ENCODE measurements at places on chromosomes 11 and 22. TPM values are rescaled to one million over a fixed set of nuclear protein-coding genes. Genes with fewer than 3 reads are reported as not detected.

Gene PLEKHA7
- total RNA-seq, result 2.3 TPM

DNA sequence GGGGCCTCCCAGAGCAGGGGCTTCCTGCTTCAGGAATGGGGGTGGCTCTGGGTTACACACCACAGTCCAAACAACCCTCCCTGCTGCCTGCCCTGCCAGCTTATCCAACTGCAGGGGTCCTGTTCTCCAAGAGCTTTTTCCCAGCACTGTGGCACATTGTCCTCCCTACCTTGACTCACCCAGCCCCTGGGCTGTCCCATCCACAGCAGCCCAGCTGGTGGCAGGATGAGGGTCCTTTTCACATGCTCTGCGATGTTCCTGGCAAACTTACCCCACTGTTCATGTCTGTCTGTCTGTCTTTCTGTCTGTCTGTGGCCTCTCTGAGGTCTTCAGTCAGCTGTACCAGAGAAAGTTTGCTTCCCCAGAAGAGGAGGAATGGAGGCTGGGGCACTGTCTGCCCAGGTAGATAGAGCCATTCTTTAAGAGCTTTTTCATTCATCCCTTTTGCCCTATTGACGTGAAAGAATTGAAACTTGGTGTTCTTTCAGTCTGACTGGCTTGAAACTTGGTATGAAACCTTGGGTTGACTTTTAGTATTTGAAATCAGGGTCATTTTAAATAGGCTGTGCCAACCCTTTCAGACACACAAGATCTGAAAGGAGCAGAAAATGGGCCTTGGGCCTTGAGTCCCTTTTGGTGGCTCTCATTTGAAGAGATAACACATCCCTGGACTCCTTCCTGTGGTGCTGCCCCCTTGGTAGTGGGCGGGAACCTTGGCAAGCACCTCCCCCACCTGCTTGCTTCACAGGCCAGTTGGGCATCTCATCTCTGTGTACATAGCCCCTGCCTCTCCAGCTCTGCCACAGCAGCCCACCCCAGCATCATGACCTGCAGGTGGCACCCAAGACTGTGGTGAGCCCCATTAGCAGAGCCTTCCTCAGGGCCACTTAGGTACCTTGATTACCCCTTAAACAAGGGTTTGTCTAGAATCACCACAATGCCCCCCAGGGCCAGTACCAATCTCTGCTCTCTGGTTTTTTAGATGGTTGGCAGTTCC lies 74.6 kb upstream of the SUSD2 start:
- no peaks in the 10 kb centered on the region for H3K27me3 ChIP-seq
- no peak for DNase-seq
- no peaks in the 10 kb centered on the region for H3K4me1 ChIP-seq
- no peak overlapping the region for H3K4me3 ChIP-seq

DNA sequence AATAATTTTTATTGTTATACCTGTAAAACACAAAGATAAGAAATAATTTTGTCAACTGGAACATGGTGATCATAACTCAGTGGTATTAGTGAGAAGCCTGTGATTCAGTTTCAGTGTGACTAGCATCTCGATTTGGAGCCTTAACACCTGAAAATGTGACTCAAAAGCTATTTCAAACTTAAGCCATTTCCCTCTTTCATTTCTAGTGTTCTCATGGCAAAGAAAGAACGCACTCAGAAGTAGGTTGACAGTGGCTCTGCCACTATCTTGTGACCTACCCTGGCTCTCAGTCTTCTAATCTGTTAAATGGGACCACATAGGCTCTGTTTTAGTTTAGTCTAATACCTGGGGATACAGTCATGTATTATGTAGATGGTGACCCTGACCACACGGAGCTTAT lies 62.7 kb downstream of the ISX start:
- no peaks in the 10 kb centered on the region for H3K4me1 ChIP-seq
- H3K4me3 ChIP-seq, result no peak overlapping the region
- peaks cover 8% of the 10 kb centered on the region for H3K27me3 ChIP-seq
- H3K36me3 ChIP-seq, result no peaks in the 10 kb centered on the region

Gene MMP13
- total RNA-seq, result not detected

DNA sequence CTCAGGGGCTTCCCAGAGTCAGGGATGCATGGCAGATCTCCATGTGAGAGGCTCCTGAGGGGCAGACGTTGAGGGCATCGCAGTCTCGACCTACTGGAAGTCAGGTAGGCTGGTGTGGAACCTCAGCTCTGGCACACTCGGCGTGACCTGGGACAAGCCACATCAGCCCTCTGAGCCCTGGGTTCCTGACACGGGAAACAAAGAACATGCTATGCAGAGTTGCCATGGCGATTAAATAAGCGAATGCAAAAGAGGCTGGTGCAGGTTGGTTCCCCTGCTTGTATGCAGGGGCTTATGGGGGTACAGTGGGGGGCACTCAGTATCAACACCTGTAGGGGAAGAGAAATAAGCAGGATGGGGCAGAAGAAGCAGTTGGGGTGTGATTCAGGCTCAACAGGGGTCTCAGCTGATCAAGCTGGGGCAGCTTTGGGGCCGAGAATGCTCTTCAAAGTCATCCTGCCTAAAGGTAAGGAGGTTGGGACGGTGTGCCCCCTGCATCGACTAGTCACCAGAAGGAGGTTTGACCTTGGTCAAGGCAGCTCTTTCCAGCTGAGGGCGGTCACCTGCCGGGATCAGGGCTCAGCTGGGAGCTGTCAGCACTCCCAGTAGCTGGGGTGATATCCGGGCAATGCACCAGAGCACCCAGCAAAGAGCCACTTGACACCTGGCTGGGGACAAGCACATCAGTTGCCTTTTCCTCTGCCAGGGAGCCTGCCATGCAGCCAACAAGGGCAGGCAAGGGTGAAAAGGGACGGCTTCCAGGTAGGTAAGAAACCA lies 442.7 kb downstream of the MIAT start:
- no peak overlapping the region for H3K27ac ChIP-seq
- no peak for DNase-seq
- H3K36me3 ChIP-seq, result no peaks in the 10 kb centered on the region
- no peak overlapping the region for H3K4me3 ChIP-seq
- peaks cover 19% of the 10 kb centered on the region for H3K27me3 ChIP-seq

- H3K4me1 ChIP-seq, result no peaks in the 10 kb centered on the region
- H3K27ac ChIP-seq, result no peak overlapping the region
- no peak overlapping the region for H3K4me3 ChIP-seq
- no peak for DNase-seq
- no peaks in the 10 kb centered on the region for H3K27me3 ChIP-seq
- no peaks in the 10 kb centered on the region for H3K36me3 ChIP-seq
Measured at GRCh38 chr11:82194521-82194920, 539.1 kb downstream of the FAM181B start.

Gene SYCE3
- not detected for total RNA-seq

Gene KCNJ1
- total RNA-seq, result 3.1 TPM

- no peak for DNase-seq
- H3K36me3 ChIP-seq, result no peaks in the 10 kb centered on the region
- H3K4me3 ChIP-seq, result no peak overlapping the region
- no peaks in the 10 kb centered on the region for H3K4me1 ChIP-seq
- H3K27ac ChIP-seq, result no peak overlapping the region
Measured at GRCh38 chr11:129731316-129731715, 84.3 kb upstream of the TMEM45B start.

DNA sequence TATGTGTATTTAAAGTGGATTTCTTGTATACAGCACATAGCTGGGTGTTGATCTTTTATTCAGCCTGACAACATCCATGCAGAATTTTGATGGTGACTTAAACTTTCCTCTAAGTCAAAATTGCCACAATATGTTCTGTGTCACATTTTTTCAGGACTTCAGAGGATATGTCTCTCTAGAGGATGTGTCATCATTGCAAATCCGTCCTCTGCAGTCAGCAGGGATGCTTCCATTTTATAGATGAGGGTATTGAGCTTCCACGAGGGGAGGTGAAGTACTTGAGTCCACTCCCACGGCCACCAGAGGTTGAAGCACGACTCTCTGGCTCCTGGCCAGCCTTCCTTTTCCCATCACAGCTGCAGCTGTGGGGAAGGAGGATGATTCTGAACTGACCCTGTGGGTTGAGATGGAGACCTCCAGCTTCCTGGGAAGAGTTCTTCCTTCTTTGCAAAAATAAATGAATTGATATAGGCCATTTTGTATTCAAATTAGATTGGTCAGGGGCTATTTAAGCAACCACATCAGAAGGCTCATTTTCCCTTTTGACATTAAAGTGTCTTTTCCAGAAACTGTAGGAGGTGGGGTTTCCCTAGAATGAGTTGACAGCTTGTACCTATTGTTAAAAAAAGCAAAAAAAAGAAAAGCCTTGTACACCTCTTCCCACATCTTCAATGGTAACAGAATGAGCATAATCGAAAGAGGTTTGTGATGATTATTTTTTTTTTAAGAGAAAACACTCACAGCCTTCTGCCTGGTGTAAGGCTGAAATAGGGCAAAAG lies 55.2 kb upstream of the MYEOV start:
- H3K4me3 ChIP-seq, result no peak overlapping the region
- no peaks in the 10 kb centered on the region for H3K27me3 ChIP-seq
- H3K4me1 ChIP-seq, result no peaks in the 10 kb centered on the region
- no peaks in the 10 kb centered on the region for H3K36me3 ChIP-seq

Gene C1QTNF5
- 5.7 TPM for total RNA-seq

DNA sequence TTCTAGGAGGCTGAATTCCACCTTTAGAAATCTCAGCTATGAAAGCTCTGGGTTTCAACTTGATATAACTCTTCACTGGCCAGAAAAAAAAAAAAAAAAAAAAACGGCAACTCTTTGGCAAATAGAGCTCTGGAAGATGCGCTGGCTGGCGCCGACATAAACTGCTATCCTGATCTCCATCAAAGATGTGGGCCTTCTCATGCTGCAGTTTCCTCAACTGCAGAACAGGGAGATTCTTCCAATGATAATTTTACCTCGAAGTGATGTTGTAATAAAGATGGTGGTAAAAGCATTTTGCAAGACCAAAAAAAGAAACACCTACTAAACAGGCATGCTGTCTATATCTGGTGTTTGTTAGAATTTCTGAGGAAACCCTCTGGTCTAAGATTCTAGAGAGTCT lies 20.3 kb downstream of the FLI1 start:
- H3K4me1 ChIP-seq, result peaks cover 19% of the 10 kb centered on the region
- H3K36me3 ChIP-seq, result no peaks in the 10 kb centered on the region
- no peaks in the 10 kb centered on the region for H3K27me3 ChIP-seq
- H3K27ac ChIP-seq, result no peak overlapping the region
- no peak overlapping the region for H3K4me3 ChIP-seq
- no peak for DNase-seq

GRCh38 chr11:21072558-21072957 lies 403.2 kb downstream of the NELL1 start:
- DNase-seq, result no peak
- no peak overlapping the region for H3K4me3 ChIP-seq
- no peaks in the 10 kb centered on the region for H3K4me1 ChIP-seq
- no peak overlapping the region for H3K27ac ChIP-seq
- H3K27me3 ChIP-seq, result no peaks in the 10 kb centered on the region

GRCh38 chr11:7019500-7020182 lies 505 bp downstream of the ZNF214 start:
- DNase-seq, result no peak
- peak overlapping the region; percentile 16 for H3K27ac ChIP-seq
- H3K27me3 ChIP-seq, result no peaks in the 10 kb centered on the region
- peak overlapping the region; percentile 65 for H3K4me3 ChIP-seq
- H3K4me1 ChIP-seq, result peaks cover 8% of the 10 kb centered on the region
- H3K36me3 ChIP-seq, result no peaks in the 10 kb centered on the region

GRCh38 chr11:106263527-106263926 lies 186.1 kb downstream of the AASDHPPT start:
- H3K27ac ChIP-seq, result no peak overlapping the region
- no peaks in the 10 kb centered on the region for H3K4me1 ChIP-seq
- no peak for DNase-seq
- no peaks in the 10 kb centered on the region for H3K27me3 ChIP-seq
- H3K36me3 ChIP-seq, result no peaks in the 10 kb centered on the region

DNA sequence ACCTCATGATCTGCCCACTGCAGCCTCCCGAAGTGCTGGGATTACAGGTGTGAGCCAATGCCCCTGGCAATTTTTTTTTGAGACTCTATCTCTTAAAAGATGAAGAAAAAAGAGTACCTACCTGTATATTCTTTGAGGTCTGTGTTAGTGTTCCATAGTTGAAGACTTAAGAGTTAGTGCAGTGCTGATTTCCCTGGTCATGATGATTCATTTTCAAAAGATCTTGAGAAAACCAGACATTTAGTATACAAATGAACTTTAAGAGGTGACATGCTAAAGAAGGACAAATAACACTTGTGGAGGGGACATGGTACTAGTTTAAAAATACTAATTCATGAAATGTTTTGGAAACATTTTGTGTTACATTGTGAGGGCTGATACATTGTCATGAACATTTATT lies 17.7 kb downstream of the CBL start:
- no peaks in the 10 kb centered on the region for H3K27me3 ChIP-seq
- no peaks in the 10 kb centered on the region for H3K36me3 ChIP-seq
- H3K4me3 ChIP-seq, result no peak overlapping the region

- DNase-seq, result no peak
- H3K4me1 ChIP-seq, result peaks cover 3% of the 10 kb centered on the region
- H3K4me3 ChIP-seq, result no peak overlapping the region
- H3K27ac ChIP-seq, result no peak overlapping the region
- no peaks in the 10 kb centered on the region for H3K36me3 ChIP-seq
Measured at GRCh38 chr11:134390706-134391569, 21.1 kb downstream of the B3GAT1 start.

Gene CASP12
- not detected for total RNA-seq

Gene NCAPH2
- 20.0 TPM for total RNA-seq

Gene FXYD6
- total RNA-seq, result 17.7 TPM

- H3K27me3 ChIP-seq, result no peaks in the 10 kb centered on the region
- no peak overlapping the region for H3K4me3 ChIP-seq
- no peak overlapping the region for H3K27ac ChIP-seq
- DNase-seq, result no peak
- no peaks in the 10 kb centered on the region for H3K36me3 ChIP-seq
Measured at GRCh38 chr11:93024369-93024768, 54.9 kb downstream of the MTNR1B start.

GRCh38 chr11:135035282-135035681 lies 623.2 kb upstream of the B3GAT1 start:
- DNase-seq, result no peak
- H3K4me1 ChIP-seq, result no peaks in the 10 kb centered on the region
- no peaks in the 10 kb centered on the region for H3K36me3 ChIP-seq
- no peak overlapping the region for H3K27ac ChIP-seq
- H3K4me3 ChIP-seq, result no peak overlapping the region
- H3K27me3 ChIP-seq, result peaks cover 2% of the 10 kb centered on the region
